Coronary artery (tissue), 2 donors: ENCODE measurements at places on chromosomes 6 and 20.

DNA sequence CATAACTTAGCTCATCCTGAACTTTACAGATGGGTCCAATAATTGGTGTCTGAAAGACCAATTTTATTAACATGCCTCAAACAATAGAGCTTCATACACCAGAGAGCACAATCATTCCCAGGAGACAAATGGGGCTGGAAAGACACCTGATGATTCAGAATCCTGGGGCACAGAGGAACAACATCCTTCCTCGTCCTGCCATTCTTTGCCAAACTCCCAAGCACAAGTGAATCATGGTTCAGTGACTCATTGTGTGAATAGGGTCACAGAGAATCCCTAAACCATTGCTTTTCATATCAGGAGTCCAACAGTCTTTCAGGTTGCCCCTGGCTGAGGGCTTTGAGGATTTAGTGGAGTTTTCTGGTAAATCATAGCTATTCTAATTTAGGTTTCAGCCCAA is 266.4 kb upstream of the BMP2 start:
- DNase-seq = no peak

DNA sequence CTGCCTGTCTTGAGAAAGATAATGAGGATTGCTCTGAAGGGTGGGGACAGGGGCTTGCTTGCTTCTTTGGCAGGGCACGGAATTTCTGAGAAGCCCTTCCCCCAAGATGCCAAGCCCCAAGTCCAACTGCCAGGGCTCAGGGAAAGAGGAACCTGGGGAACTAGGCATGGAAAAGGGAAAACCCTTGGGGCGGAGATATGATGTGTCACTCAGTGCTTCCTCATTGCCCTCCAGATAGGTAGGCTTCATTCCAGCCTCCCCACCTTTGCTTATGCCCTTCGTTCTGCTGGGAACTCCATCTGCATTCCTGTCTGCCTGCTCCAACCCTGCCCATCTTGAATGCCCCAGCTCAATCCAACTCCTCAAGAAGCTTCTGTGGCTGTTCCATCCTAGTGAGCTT is 61.2 kb downstream of the VEGFA start:
- no peak for DNase-seq

- DNase-seq = no peak
These were observed 1.9 kb downstream of the PPP1R18 start for GRCh38 chr6:30684386-30685156.

- DNase-seq = no peak
These were observed 12.1 kb downstream of the LGSN start for GRCh38 chr6:63307581-63308246.

DNA sequence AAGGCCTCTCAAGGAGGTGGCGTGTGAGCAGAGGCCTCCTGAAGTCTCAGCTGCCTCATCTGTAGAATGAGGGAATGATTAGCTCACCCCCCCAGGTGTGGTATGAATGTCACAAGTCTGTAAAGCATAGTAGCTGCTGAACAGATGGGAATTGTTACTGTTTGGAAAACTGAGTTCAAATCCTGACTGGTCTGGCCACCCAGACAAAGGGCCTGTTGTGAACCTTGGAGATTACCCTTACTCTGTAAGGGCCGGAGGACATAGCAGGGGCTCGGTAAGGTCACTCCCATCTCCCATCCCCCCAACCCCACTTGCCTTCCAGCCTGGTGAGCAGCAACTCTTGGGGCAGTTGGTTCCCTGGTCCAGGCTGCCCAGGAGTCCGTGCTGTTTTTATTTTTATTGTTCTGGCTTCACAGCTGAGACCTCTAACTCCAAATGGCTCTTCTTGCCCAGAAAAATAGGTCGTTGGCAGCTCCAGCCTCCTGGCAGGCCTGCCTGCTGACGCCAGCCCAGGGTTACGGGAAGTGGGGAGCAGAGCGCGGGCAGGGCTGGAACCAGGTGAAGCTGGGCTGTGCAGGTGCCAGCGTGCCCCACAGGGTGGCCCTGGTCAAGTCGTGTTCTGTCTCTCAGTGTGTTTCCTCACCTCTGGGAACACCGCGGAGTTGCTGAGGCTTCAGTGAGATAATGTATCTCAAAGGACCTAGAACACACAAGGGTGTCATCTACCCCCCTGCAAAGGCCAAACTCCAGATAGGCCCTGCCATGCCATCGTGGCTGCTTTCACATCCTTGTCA is 4.5 kb upstream of the SIRPA start:
- DNase-seq = no peak

- DNase-seq = no peak
These were observed 236.9 kb downstream of the ATXN1 start for GRCh38 chr6:16524380-16524707.

- no peak for DNase-seq
These were observed 102.0 kb downstream of the ANKS1A start for GRCh38 chr6:34990971-34991560.

DNA sequence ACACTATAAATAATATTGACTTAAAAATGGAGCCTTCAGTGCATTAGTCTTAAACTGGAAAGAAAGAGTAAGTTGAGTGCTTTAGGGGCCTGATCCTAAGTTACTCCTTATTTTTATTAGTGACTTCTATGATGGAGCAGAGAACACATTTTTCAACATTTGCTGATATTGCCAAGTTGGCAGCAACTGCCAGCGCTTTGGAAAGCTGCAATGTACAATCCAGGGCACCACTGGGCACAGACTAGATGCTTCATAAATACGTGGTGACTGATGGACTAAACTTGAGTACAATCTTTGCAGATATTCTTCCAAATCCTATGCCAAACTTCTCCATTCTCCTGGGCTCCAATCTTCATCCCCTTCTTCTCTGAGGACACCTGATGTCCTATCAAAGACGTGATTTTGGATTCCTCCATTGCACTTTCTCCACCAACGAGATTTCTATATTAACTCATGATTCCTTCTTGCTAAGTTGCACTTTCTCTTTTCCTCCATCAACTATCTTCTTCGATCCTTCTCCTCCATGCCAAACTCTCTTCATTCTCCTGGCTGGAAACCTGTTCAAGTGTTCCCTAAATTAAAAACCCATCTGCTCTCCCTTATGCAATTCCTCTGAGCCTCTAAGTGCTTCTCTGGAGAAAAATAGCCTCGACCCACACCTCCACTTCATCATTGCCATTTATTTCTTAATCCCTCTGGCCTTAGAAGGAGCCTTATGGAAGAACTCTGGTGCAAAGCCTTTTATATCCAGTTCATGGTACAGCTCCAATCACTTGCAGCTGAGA is 28.5 kb upstream of the PAK5 start:
- DNase-seq = no peak

DNA sequence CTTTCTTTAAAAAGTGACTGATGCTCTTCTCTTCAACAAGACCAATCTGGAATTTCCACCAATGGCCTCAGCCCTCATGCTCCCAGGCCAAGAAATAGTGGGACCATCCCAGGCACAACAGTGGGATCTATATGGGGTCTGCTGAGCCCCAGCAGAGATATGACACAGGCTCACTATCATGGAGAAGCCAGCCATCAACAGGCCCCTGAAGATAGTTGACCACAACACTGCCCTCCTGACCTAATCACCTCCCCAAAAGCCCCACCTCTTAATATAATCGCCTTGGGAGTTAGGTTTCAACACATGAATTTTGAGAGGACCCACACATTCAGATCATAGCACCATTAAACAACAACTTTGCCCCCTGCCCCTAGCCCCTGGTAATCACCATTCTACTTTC is 16.8 kb upstream of the MCM3 start:
- no peak for DNase-seq

- DNase-seq = no peak
These were observed 113.4 kb upstream of the CARMIL1 start for GRCh38 chr6:25165800-25166199.

DNA sequence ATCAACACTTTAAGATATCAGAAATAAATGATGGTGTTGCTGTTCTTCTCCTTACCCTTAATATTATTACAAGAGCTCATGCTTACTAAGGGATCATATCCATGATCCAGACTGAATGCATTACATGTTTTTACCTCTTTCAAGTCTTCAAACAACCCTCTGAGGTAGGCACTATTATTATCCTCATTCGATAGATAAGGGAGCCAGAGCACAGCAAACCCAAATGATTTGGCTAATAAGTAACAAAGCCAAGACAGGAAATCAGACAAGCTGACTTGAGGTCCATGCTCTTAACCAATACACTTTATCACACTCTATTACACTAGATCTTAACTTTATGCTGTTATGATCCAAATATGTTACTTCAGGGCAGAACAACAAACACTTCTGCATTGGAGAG is 145.9 kb downstream of the RALGAPA2 start:
- no peak for DNase-seq

DNA sequence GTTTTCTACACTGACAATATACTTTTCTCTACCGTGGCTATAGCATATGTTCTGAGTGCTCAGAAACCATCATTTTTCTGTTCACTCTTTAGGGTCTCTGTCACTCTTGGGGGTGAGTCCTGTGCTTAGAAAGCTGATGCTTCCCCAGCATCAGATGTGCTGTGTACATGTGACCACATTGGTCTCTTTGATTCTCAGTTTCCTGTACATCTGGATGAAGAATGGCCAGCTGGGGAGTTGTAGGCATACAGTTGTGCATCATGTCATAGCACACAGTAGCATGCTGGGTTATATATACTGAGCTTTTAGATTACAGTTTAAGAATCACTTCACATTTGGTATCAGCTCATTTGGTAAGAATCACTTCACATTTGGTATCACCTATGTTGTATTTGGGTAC is 238.6 kb upstream of the PREP start:
- DNase-seq = no peak

DNA sequence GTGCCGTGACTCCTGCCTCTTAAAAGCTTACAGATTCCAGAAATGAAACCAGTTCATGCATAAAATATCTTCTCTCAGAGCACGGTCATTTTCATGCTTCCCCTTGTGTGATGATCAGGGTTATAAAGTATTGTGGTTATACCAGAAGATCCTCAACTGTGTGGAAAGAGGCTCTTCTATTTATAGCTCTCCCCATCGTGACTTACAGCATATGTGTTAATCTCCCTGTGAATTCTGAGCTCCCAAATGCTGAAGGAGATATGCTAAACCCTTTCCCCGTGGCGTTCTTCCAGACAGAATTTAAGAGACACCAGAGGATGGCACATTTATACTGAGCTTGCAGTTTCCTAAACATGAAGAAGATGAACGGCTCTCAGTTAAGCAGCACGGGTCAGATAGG is 158.8 kb downstream of the CDH26 start:
- no peak for DNase-seq

DNA sequence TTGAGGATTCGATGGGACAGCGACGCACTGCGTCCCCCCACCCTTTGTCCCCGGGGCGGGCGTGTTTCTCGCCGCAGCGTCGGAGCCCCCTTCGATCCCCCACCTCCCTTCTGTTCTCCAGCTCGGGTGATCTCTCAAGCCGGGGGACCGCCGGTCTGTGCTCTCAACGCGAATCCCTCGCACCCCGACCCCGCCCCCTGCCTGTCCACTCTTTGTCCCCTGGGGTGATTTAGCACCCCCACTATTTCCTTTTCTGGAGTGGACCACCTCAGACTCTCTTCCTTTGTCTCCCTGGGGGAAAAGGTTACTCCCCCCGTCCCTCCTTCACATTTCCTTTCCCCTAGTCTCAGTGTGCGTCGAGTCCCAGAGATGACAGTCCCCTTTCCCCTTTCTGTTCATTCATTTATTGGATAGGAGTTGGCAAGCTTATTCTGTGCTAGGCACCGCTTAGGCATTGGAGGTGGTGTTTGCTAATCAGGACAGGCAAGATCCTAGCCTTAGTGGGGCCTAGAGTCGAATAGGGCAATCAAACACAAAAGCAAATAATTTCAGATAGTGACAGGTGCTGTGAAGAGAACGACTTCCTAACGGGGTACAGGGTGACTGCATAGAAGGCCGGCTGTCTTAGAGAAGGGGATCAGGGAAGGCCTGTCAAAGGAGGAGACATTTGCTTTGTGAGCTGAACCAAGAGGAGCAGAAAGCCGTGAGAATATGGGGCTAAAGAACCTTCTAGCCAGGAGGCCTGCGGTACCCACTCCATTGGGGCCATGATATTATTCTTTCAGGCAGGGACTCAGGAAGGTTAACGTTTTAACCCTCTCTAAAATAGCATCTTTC is 741 bp downstream of the PTPN1 start:
- no peak for DNase-seq

DNA sequence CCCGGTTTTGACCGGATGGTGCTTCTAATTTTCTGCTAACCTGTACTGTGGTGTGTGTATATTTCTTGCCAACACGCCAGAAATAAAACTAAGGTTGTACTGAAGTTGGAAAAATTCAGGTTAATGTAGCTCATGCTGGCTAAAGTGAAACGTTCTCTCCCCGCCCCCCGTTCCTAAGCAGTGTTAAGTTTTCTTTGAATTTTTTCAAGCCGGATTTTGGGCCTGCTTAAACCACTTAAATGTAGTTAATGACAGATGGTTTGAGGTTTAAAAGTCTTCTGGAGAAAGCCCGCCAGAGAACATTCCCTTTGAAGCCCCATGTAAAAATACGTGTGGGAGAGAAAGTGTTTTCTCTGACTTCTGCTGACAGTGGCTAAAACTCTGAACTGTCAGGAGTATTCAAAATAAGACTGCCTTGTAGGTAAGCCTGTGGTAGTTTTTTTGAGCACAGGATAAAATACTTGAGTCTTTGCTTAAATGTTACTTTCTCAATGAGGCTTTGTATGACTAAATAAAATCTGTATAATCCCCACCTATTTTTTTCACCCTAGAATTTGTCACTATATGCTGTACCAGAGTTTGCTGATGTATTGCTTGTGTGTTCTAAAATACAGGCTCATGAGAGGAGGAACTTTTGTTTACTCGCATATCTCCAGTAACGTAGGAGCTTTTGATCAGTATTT is 101.3 kb downstream of the OR2B2 start:
- DNase-seq = no peak

DNA sequence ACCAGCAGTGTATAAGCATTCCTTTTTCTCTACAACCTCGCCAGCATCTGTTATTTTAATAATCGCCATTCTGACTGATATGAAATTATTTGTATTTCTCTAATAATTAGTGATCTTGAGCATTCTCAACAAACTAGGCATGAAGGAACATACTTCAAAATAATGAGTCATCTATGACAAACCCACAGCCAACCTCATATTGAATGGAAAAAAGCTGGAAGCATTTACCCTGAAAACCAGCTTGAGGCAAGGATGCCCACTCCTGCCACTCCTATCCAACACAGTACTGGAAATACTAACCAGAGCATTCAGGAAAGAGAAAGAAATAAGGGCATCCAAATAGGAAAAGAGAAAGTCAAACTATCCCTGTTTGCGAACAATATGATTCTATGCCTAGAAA is 390.6 kb upstream of the ID4 start:
- DNase-seq = no peak

DNA sequence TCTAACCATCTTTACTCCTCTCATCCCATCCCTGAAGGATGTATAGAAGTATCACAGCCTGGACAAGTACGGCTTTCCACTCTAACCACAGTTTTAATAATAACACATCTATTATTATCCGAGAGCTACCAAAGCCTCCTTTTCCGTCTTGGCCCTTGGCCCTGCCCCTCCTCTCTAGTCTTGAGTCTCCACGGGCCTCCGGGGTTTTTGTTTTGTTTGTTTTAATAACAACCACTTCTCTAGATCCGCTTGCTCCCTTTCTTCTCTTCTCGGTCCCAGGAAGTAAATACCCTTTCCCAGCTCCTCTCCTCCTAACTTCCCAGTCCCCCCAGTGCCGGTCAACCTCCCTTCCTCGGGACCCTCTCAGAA is 661 bp downstream of the LCA5 start:
- DNase-seq = peak; percentile 70
